ENCODE measurements at places on chromosomes 16 and 17.
A peak's percentile ranks its signal among the peaks of the same experiment; 100 is the strongest.

DNA sequence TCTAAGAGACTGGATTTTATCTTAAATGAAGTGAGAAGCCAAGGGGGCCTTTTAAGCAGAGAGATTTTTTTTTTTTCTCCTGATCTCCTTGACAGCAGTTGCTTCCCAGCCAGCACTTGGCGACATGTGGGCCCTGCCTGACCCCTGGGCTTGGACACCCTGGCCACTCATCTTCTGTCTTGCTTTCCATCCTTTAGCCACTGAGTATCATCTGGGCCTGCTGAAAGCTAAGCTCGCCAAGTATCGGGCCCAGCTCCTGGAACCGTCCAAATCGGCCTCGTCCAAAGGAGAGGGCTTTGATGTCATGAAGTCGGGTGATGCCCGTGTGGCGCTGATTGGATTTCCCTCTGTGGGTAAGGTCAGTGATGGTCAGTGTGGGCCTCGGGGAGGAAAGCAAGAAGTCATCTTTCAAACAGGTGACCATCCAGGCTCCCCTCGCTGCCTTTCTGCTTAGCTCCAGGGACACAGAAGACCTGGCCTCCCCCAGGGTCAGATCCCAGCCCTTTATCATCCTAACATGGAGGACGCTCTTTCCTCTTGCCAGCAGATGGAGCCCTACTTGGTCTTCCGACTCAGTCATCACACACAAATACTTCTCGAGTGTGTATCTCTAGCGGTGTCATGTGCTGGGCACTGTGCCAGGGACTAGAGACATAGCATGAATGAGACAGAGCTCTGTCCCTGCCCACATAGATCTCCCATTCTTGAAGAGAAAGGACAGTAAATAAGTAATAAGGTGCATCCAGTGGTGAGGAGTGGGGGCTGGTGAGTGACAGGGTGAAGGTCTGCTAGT lies 6.1 kb downstream of the DRG2 start:
- DNase-seq, result peak; percentile 78

- DNase-seq, result no peak
These were observed 3.1 kb upstream of the CAPN15 start for GRCh38 chr16:524274-525040.

DNA sequence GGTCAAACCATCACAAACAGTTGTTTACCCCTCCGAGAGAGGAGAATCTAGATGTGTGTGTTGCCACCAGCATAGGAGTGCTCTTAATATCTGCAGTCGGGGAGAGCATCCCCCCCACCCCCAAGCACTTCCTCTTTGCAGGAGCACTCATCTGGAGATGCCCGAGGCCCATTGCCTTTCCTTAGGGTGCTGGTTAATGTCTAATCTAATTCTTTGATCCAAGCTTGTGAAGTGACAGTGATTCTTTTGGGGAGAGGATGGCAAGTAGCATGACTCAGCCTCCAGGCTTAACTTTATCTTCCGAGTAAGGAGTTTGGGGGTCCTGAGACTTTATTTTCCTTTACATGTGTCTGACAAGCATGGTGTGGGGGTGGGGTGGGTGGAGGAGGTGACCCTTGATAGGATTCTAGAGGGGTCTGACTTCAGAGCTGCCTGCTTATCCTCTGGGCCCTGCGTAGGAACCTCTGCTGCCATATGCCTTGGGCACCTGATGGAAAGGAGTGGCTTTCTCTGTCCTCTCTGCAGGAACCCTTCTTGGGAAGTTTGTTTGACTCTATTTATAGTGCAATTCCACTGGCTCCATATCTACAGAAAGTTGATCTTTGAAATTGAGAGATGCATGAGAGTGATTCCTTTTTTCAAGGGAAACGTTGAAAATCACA lies 207.1 kb downstream of the SPECC1 start:
- DNase-seq, result no peak

DNA sequence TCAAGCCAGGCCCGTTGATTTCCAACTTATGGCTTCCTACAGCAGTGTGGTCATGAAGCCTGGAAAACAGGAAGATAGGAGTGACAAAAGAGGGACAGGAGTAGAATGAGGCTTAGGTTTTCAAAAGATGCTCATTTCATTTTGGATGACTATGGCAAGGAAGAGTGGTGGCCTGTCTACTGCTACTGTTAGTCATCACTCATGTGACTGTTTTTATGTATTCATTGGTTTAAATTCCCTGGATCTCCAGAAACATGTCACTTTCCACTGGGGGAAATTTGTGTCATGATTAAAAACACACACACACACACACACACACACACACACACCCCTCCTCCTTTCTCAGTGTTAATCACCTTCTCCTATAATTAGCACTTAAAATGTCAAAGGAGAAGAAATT lies 1.1 kb upstream of the CYLD start:
- DNase-seq, result no peak

- no peak for DNase-seq
These were observed 476.8 kb upstream of the CDH11 start for GRCh38 chr16:65598621-65599020.

DNA sequence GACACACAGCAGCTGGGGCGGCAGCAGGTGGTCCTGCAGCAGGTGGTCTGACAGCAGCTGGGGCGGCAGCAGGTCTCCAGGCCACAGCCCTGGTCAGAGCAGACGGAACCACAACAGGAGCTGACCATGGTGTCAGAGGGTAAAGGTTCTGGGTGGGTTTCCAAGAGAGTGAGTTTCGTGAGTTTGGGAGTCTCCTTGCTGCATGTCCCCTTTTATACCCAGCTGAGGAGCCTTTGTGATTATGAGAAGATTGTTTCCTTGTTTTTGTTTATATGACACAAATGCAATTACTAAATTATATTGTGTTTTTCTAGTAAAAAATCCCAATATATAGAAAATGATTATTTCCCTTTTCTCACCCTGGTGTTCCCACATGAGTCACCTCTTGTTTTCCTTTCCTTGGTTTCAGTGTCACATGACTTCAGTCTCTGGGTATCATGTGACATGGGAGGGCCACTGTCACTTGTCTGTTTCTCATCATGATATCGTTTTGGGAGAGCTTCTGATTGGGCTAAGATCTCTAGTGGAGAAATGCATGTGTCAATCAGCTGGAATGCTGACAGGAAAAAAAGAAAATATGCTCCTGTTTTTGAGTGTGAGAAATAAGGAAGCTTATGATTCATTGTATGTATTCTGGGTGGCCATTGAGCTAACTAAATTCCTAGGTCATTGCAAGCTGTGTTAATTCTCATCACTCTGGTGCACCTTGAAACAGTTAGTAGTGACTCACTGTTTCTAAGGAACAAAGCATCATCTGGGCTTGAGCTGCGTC lies at the start of gene KRTAP4-6:
KRTAP4-6 (minus strand) TSS at position 185 of the 772 bp plus-strand sequence; CDS start at position 128, 57 bp downstream.
- DNase-seq, result peak; percentile 92

GRCh38 chr16:70686376-70687101 lies 686 bp upstream of the MTSS2 start:
- DNase-seq, result no peak

DNA sequence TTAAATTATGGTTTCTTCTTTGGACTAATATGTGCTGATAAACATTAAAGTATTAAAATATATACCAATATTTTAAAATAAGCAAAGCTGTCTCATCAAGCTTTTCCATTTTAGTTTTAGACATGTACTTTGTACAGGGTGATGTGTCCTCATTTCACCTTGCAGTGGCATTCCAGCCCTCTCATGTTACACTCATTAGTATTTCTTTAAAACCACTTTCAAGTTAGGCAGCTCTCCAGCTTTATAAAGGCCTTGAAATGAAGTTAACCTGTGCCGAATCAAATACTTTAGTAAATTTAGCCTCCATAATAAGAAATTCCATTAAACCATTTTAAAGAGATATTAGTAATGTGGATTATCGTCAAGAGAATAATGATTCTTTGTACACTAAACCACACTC lies 107.6 kb upstream of the HLF start:
- DNase-seq, result peak; percentile 10

- no peak for DNase-seq
These were observed 8.3 kb upstream of the CRISPLD2 start for GRCh38 chr16:84811529-84811928.

DNA sequence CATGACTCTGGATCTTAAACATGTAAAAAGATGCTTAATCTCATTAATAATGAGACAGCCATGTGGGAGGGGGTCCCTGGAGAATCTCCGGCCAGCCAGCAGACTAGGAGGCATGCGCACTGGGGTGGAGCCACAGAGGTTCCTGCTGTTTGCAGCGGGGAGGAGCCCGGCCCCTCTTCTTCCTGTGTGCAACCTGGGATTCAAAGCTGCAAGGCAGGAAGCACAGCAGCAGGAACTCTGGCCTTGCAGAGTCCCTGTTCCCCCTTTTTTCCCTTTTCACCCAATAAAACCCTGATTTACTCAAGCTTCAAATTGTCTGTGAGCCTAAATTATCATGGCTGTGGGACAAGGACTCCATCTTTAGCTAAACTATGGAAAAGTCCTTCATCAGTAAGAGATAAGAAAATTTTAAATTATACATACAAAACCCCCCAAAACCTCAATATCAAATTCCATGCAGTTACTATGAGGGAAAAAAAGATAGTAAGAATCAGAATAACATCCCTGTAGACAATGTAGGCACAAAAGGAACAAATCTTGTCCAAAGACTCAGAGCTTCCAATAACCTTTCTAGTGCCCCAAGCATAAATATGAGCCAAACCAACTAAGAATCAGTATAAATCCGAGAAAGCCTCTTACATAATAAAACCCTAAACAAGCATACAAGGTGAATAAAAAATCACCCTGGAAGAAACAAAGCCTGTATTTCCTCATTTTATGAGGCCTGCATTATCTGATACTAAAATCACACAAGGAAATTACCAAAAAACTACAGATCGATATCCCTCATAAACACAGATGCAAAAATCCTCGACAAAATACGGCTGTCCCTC lies 12.1 kb downstream of the CFDP1 start:
- DNase-seq, result peak; percentile 78

DNA sequence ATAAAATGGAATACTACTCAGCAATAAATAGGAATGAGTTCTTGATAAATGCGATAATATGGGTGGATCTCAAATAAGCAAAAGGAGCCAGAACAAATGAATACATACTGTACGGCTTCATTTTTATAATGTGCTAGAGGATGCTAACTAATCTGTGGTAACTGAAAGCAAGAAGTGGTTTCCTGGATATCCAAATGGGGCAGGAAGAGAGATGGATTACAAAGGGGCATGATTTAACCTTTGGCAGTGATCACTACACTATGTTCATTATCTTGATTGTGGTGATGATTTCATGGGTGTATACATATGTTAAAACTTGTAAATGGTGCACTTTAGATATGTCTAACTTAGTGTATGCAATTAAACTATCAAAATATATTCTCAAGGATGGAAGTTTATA lies 222.3 kb upstream of the TBX2 start:
- DNase-seq, result no peak

GRCh38 chr17:72488555-72489271 lies 367.9 kb downstream of the SOX9 start:
- DNase-seq, result no peak

DNA sequence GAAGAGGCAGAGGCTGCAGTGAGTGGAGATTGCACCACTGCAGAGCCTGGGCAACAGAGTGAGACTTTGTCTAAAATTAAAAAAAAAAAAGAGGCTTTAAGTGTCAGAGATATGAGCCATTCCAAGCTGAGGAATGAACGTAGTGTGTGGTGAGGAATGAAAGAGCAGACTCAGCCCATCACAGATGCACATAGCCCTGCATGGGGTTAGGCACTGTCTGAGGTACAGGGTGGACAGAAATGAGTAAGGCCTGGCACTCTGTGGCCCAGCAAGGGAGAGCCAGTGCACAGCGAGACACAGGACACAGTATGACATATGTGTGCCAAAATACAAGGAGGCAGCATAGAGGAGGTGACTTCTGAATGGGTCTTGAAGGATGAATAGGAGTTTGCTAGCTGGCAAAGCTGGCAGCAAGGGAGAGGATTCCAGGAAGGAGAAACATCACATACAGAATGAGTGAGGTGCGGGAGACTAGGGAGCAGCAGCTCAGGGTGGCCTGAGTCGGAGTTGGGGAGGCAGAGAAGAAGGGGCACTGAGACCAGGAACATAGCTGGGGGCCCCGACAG lies 8.7 kb upstream of the ZNF469 start:
- no peak for DNase-seq

- no peak for DNase-seq
These were observed 51.7 kb downstream of the NLK start for GRCh38 chr17:28093999-28094716.

DNA sequence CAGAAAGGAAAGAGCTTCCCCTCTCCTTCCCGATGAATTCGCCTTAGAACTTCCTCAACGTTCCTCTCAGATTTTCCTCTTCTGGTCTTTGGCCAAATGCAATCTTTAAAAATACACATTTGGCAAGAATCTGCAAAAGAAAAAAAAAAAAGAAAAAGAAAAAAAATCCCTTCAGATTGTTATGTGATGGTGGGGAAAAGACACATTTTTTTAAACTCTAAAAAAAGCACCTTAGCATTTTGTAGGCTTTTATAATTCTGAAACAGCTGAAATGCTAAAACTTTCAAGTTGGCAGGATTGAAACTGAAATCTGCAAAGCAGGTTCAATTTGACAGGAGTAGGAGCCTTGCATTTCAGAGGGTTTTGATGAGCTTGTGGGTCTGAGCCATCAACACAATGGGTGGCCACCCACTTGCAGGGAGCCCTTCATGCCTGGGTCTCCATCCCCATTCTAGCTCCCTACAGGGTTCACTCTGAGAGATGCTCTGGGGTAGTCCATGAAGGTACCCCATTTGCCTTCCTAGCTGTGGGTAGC lies 33.1 kb downstream of the CACNG3 start:
- DNase-seq, result no peak

GRCh38 chr16:13118091-13118490 lies 216.7 kb downstream of the SHISA9 start:
- DNase-seq, result no peak

- DNase-seq, result peak; percentile 89
These were observed 5.3 kb upstream of the HIC1 start for GRCh38 chr17:2049333-2050299.

- DNase-seq, result no peak
These were observed 320.5 kb downstream of the SNX29 start for GRCh38 chr16:12296991-12297390.

GRCh38 chr17:37698911-37699255 lies 46.0 kb downstream of the HNF1B start:
- no peak for DNase-seq

GRCh38 chr16:55236655-55237054 lies 87.3 kb upstream of the IRX6 start:
- no peak for DNase-seq

DNA sequence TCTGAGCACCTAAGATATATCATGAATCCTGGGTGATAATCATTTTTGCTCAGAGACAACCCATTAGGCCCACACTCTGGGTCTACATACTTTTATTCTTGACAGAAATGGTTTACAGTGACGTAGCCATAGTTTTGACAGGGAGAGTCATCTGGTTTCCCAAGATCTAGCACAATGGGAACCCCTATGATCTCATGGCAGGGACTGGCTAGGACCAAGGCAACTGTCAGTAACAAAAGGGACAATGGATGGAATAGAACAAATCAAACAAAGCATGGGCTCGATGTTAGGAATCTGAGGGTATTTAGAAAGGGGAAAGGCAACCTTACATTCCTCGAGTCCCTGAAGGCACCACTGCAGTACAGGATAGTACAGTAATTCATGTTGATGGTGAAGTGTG lies 20.5 kb downstream of the CFAP97D1 start:
- no peak for DNase-seq
